Spleen (tissue), 13 donors: ENCODE measurements at places on chromosomes 11 and 22. TPM values are rescaled to one million over a fixed set of nuclear protein-coding genes. Genes with fewer than 3 reads are reported as not detected.

DNA sequence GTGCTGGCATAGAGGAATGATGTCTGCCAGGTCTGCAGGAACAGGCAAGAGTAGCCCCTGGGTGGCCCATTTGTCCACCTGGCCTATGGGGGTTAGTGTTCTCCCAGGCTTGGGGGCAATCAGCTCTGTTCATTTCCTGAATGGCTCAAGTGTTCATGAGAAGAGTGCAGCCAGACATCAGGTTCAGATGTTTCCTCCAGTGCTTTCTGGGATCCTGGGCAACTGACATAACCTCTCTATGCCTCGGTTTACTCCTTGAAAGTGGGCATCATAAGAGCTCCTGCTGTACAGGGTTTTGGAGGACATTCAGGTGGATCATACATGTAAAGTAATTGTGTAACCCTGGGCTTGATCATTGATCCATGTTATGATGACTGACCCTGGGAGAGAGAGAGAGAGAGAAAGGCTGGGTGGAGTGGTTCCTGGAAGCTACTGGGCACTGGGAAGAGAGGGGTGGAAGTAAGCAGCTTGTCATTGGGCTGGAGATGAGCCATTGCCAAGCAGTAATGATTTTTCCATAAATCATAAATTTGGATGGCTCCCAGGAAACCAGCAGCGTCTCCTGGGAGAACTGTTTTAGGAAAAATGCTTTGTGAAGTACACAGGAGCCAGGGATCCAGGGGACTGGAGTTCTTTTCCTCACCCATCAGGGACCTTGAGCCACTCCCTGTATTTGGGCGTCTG is 30.2 kb upstream of the ACCSL start:
- DNase-seq: no peak

DNA sequence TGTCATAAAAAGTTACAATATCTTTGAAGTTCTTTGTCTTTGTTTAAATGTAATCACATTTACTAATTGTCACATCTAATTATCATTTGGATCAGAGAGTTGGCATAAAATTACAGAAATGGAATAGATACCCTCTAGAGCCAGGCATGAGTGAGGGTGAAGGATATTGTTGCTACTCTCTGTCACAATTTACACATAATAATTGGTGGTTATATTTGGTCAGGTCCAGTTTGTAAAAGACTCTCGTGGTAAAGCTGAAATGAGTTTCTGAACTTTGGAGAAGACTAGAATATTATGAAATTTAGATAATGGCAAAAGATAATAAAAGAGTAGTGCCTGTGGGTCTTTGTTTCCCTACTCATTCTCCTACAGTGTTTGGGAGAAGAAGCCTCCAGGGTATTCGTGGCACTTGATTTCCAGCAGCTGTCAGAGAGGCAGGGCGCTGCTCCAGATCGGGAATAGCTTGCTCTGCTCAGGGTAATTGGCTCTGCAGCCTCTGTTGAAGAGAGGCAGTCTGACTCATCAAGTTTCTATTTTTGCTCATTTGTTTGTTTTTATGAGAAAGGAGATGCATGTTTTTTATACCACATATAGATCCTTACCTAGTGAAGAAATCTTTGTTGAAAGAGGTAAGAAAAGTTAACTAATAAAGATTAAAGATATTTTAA is 349.9 kb downstream of the CNTN5 start:
- DNase-seq: no peak

GRCh38 chr11:16799221-16799620 is 60.8 kb downstream of the C11orf58 start:
- DNase-seq: no peak

DNA sequence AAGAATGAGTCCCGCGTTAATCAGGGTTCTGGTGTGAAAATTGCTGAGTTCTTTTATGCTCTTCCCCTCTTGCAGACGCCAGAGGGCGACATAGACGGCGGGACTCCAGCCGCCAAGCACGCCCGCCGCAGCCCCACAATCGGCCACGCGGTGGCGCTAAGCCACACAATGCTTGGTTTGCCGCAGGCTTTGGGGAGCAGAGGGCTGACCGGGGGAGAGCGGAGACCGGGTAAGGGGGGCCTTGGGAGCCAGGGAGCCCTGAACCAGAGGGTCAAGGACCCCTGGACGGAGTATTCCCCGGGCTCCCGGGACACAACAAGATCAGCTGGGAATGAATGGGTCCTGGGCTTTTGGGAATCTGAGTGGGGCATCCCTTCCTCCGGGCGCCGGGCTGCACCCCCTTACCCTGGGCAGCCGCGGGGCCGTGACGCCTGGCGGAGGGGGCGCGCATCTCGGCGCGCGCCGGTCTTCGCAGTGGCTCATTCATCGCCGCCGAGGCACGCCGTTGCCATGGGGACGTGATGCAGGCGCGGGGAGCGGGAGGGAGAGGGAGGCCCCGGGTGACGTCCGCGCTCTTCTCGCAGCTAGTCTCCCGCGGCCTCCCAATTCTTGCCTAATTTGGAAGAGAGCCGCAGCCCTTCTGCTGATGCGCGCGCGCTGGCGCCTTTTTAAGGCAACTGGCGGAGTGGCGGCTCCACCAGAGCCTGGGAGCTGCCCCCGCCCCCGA is 12.2 kb upstream of the NPAS4 start:
- peak; percentile 97 for DNase-seq

GRCh38 chr22:28548406-28548805 is 131.2 kb downstream of the TTC28 start:
- DNase-seq: no peak

The DDTL gene
- 2.3 TPM for total RNA-seq

GRCh38 chr11:47183031-47183856 is 3.0 kb downstream of the PACSIN3 start:
- no peak for DNase-seq

The MYO7A gene
- 34.1 TPM for total RNA-seq

- DNase-seq: peak; percentile 47
Measured at GRCh38 chr22:39422101-39422500, 22.5 kb downstream of the TAB1 start.

The CCDC81 gene
- total RNA-seq: 1.2 TPM

GRCh38 chr11:117839936-117840813 is 15.6 kb upstream of the FXYD2 start:
- no peak for DNase-seq

The KRTAP5-1 gene
- not detected for total RNA-seq

The NCAPD3 gene
- total RNA-seq: 27.8 TPM

DNA sequence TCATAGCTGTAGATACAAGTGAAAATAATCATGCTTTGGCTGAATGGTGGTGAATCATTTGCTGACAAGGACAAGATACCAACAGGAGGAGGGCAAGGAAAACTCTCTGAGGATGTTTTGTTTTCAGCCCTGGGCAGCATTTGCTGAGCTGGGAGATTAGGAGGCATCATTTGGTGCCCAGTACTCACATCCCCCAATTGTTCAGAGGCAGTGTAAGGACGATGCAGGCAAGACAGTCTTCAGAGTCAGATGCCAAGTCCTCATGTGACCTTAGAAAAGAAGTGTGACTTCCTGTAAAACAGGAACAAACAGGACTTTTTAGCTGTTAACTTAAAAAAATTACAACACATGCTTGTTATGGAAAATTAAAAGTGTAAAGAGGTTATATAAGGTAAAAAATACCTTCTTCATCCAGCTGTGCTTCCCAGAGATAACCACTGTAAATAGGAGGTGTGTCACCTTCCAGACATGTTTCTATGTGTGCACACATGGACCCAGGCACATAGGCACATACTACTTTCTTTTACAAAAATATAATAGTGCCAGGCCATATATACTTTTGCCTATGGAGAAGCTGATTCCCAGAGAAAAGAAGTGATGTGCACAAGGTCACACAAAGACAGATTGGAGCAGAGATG is 18.0 kb downstream of the CNTF start:
- DNase-seq: no peak

The GAL3ST1 gene
- total RNA-seq: 2.1 TPM

The PRRG4 gene
- total RNA-seq: 4.2 TPM

The FAM180B gene
- total RNA-seq: not detected

The MOGAT2 gene
- total RNA-seq: not detected

DNA sequence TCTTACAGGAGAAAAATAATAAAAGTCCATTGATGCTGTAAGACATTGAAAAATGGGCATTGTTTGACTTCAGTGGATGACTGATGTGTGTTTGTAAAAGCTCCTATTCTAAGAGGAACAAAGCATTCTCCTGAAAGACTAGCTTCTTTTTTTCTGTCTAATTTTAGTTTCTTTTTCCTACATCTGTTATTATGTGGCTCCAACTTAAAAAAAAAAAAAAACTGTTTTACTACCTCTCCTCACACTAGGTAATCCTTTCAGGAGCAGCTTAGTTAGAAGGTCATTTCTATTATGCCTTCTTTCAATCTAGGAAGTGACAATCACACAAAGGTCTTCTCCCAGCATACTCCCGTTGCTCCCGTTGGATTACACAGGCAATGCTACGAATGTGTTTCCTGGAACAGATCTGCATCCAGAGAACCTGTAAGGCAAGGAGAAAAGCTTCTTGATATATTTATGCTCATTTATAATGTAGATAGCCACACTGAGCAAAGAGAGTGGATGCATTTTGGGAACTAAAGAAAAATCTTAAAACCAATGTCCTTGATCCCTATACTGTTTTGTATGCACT is 595.1 kb upstream of the CCDC179 start:
- no peak for DNase-seq

DNA sequence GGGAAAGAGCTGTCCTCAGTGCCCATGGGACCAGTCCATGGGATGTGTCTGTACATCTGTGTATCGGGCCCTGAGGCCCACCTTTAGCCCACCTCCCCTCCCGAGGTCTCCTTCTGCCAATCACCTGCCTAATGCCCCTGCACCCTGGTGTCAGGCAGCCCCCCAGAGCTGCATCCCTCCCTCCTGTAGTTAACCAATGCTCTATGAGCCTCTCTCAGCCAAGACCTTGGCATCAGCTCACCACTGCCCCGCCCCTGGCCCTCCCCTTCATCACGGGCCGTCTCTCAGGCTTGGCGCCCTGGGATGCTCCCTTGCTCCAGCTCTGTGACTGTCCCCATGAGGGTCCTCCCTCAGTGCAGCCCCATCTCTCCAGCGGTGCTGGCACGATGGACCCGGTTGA is 18.5 kb downstream of the MGAT3 start:
- no peak for DNase-seq

The CNIH2 gene
- 1.9 TPM for total RNA-seq

DNA sequence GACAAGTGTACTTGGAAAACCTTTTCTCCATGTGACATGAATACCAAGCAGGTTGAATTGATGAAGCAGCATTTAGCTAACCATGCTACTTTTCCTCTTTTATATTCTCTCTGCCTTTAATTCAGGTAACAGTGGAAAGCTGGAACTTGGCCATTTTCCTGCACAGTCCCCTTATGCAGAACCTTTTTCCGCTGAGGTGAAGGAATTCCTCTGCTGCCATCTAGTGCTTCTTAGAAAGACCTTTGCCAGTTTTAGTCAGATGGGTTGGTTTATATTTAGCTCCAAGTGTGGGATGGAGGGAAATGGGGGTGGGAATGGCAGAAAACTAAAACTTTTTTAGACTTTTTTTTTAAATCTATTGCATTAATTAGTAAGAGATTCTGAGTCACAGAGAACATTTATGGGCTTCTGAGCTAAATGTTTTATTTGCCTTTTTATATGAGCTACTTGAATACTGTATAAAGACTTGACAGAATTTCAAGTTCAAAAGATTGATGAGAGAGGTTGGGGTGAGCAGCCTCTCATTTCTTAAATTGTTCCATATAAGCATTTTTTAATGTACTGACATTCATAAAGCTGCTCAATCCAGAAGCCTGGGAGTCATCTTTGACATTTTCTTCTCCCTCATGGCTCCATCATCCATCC is 153.9 kb upstream of the ZC3H12C start:
- no peak for DNase-seq

DNA sequence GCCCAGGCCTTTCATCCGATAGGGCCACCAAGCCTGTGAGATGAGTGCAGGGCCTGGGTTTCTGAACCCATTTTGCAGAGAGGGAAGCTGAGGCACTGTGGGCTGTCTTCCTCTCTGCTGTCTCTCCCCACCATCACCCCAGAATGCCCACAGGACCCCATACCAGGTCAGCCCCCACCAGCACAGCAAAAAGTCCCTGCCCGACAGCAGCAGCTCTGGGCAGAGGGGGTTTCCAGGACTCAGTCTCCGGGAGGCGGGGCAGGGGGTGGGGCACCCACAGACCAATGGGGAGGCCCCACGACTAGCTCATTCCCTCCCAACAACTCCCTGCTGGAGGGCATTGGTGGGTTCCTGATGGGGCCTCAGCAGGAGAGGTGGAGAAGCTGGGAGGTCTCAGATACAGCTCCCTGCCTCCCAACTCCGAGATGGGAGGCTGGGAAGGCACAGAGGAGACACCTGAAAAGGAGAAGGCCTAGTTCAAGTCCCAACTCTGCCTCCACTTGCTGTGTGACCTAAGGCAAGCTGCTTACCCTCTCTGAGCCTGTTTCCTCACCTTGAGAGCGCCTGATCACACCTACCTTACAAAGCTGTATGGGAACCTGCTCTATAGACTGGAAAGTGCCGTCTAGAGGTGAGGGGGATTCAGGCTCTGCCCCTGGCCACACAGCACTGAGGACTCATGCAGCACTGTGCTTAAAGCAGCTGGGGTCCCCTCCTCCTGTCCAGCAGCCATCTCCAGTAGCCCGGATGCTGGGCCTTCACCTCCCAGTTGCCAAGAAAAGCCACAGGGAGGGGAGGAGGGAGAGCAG is 3.5 kb downstream of the CBX7 start:
- peak; percentile 88 for DNase-seq

DNA sequence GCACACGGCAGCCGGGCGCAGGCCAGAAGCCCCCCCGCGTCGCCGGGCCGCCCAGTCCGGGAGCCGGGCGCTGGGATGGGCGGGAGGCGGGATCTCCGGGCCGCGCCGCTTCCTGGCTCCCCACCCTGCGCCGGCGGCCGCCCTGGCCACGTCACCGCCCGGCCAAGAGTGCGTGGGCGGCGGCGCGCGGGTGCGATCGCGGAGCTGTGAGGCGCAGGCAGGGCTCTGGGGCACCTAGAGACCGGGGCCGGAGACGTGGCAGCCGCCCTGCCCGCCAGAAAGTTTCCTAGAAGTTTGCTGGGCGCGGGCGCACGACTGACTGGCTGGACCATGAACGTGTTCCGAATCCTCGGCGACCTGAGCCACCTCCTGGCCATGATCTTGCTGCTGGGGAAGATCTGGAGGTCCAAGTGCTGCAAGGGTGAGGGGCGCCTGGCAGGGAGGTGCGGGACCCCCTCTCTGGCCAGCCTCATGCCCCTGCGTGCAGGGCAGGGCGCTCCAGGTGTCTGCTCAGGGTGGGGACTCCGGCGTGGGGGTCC is at the start of gene KDELR3:
TSS of gene KDELR3 (plus strand) at position 193 of the 539 bp plus-strand sequence. CDS start at position 331, 138 bp downstream.
- peak; percentile 79 for DNase-seq

The FXYD6 gene
- total RNA-seq: 215 TPM

The MEN1 gene
- total RNA-seq: 33.6 TPM

DNA sequence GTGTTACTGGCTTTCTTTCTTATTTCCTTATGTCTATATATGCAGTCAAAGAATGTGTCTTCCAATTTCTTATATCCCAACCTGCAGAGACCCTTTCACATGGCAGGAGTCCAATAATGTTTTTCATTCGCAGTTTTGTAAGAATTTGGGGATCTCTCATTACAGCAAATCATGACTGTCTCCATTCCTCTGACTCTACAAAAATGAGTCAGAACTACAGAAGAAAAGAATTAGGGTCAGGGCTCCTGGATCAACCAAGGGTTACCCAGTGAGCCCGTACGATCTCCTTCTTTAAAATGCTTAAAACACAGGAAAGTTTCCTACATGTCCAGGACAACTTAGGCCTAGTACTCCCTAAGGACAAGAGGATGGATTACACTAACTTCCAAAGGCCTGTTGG is 42.2 kb downstream of the RPUSD4 start:
- no peak for DNase-seq

The DDI1 gene
- not detected for total RNA-seq

The MS4A4A gene
- 85.5 TPM for total RNA-seq

The SLC22A6 gene
- total RNA-seq: not detected
